ENCODE measurements at places on chromosomes 7 and 10.

- no peak for DNase-seq
Observed at GRCh38 chr7:2404714-2405119, 1.3 kb downstream of the CHST12 start.

GRCh38 chr10:113335592-113335991, 217.3 kb upstream of the HABP2 start:
- DNase-seq: no peak

DNA sequence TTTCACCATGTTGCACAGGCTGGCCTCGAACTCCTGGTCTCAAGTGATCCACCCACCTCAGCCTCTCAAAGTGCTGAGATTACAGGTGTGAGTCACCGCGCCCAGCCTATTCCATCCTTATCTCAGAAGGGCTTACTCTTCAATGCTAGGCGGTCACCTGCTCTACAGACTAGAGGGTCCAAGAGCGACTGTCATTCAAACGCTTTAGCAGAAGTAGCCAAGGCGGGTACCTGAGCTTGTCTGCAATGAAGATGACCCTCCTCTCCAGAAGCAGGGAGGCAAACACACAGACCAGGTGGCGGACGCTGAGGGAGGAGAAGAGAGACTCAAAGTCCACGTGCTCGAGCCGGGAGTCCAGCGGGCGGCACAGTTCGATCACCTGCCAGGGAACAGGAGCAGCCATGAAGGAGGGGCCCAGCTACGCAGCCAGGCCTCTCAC, 65.1 kb upstream of the MKRN1 start:
- DNase-seq: no peak

- peak; percentile 39 for DNase-seq
Observed at GRCh38 chr10:15815242-15815885, 44.9 kb downstream of the MINDY3 start.

GRCh38 chr10:86688398-86688921, 20.1 kb downstream of the LDB3 start:
- DNase-seq: peak; percentile 83

DNA sequence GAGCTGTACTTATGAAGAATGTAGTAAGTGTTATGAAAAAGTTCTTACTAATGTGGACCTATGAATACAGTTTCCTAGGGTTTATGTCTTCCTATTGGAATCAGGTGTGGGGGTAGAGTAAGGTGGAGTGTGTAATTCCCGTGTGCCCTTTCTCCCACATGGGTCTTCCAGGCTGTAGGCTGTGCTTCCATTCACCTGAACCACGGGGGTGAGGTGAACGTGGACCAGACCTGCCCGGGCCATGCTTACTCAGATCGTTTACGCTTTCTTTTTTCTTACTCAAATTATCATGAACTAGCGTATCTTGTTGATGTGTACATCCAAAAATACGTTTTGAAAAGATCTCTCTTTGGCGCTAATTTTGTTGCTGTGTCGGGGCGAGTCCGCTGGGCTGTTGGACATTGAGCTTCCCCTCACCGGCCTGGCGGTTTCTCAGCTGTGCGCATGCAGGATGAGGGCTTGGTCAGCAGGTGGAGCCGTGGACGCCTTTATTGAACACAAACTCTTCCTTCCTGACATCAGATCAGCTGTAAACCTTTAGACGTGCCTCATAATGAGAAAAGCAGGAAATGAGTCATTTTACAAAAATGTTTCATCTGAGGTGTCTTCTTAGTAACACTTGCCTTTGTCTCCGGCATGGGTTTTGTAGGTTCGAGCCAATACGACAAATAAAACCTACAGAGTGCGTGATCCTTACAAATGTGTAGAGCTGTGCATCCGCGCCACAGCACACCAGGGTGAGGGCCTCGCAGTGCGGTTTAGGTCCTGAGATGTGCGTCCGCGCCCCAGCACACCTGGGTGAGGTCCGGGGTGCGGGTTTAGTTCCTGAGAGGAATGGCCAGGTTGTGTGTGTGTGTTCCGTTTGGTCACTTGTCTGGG, 53.8 kb downstream of the WDR37 start:
- DNase-seq: peak; percentile 80

DNA sequence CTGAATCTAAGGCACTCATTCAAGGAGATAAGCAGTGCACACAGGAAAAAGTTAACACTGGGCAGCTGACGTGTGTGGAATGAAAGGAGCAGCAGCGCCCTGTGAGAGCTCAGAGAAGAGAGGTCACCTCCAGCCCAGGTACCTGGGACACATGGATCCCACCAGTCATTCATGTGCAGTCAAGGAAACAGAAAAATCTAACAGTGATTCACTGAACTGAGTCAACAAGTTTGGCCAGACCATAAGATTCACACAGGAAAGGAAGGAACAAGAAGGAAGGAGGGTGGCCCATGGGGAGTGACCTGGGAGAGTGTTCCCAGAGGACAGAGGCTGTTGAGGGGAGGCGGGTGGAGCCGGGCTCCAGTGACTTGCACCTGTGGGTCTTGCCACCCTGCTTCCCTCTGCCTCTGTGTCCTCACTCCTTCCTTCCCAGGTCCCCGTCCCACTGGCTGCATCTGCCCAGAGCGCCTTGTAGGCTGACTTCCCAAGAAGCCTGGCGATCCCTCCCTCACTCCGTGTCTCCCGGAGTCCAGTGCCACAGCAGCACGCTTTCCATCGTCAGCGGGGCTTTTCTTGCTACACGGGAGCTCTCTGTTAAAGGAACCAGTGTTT, 27.7 kb downstream of the RNF32 start:
- no peak for DNase-seq

GRCh38 chr10:65234261-65234660, 1691.6 kb upstream of the LRRTM3 start:
- no peak for DNase-seq

GRCh38 chr10:13268841-13269240, 31.0 kb downstream of the PHYH start:
- peak; percentile 16 for DNase-seq

DNA sequence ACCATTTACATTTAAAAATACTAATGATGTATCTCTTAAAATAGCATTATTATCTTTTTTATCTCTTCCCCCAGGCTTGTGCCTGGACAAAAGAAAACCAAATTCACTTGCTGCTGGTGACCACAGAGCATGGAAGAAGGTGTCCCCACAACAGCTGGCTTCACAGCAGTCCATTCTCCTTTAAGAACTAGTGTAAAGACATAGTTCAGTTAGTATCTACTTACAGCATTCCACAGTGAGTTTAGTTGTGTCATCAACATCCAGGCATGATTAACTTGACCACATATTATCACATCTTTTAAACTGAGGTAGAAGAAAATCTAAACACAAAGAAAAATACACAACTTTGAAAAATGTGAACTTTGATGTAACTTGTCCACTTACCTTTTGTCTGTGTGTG, 55.0 kb downstream of the LRRC17 start:
- DNase-seq: no peak

- DNase-seq: peak; percentile 40
Observed at GRCh38 chr7:55965805-55966421, 1.5 kb downstream of the NIPSNAP2 start.

- DNase-seq: no peak
Observed at GRCh38 chr10:120493411-120494312, 36.6 kb downstream of the PLPP4 start.

- DNase-seq: no peak
Observed at GRCh38 chr10:93818086-93818485, 60.4 kb downstream of the LGI1 start.

DNA sequence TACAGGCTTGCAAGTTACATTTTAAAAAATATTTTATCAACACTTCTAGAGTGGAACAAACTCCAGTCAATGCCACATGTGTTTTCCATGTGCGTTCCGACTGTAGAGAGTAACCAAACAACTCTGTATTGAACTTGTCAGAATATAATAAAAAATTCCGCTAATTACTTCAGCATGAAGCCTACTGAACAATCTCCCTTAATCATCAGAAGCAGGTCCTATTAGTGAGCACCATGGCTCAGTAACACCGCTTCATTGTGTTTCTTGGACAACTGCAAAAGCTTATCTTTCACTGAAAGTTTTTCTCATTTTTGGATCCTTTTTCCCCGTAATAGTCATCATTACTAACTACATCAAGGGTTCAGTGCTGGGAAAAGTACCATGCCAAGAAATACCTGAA, 117.0 kb downstream of the MKX start:
- DNase-seq: peak; percentile 16

DNA sequence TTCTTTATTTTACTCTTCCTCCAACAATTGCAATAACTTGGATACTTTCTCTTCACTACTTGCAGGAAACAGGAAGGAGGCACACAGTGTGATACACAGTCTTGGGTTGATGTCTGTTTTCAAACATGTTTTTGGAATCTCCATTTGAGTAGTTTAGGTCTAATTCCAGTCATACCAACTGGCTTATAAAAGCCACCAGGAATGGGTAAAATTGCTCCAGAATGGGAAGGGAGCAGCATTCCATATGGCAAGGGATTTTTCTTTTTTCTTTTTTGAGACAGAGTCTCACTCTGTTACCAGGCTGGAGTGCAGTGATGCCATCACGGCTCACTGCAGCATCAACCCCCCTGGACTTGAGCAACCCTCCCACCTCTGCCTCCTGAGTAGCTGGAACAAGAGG, 545.1 kb upstream of the GALNT17 start:
- no peak for DNase-seq

GRCh38 chr7:138398857-138399256, 61.2 kb upstream of the TRIM24 start:
- DNase-seq: no peak

GRCh38 chr7:106717955-106718871, 57.3 kb upstream of the CCDC71L start:
- peak; percentile 8 for DNase-seq

GRCh38 chr7:34157137-34157536, 251.8 kb downstream of the BMPER start:
- peak; percentile 14 for DNase-seq

- no peak for DNase-seq
Observed at GRCh38 chr7:16923019-16923418, 41.2 kb upstream of the AGR3 start.

- DNase-seq: no peak
Observed at GRCh38 chr7:129008645-129009414, 46.1 kb downstream of the TNPO3 start.

- no peak for DNase-seq
Observed at GRCh38 chr7:98869027-98869596, 702 bp downstream of the TMEM130 start.

DNA sequence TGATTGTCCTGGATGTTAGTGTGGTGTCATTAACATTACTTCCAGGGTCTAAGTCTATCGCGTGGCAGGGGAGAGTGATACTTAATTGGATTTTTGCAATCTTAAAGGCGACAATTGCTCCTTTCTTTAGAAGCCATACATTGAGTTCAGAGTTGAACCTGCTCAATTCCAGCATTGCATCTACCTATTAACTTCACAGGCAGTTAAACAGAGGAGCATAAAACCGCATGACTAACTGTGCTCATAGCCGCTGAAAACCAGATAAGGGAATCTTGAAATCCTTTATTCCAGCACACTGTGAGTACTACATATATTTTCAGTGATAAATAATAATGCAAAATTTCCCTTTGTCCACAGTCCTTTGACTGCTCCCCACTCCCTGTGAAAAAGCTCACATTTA, 255.3 kb downstream of the STK31 start:
- DNase-seq: no peak

- DNase-seq: no peak
Observed at GRCh38 chr7:157522189-157522588, 185.4 kb downstream of the DNAJB6 start.

DNA sequence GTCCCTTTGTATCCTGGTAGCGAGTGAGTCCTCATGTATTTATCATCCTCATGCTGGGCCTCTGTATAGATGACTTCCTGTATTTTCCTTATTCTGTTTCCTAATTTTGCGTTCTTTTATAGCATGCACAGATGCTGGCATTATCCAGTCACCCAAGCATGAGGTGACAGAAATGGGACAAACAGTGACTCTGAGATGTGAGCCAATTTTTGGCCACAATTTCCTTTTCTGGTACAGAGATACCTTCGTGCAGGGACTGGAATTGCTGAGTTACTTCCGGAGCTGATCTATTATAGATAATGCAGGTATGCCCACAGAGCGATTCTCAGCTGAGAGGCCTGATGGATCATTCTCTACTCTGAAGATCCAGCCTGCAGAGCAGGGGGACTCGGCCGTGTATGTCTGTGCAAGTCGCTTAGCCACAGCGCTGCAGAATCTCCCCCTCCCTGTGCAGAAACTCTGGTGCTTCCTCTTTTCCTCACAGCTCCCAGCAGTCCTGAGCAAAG, 183.1 kb upstream of the PRSS58 start:
- DNase-seq: no peak

DNA sequence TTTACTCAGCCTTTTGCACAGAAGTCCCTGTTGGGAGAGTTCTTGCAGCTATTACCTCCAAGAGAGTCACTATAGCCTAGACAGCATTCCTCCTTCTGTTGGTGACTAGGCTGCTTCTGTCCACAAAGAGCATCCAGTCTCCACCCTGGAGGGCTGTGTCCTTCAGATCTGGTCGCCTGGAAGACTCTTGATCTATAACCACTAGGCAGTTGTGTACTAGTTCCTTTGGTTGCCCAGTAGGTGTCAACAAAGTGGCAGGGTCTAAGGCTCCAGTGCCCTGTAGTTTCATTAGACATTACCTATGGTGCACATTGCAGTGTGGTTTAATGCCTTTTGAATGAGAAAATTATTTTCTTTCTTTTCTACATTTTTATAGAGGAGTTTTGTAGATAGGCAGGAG, 11.3 kb upstream of the AKR1C2 start:
- no peak for DNase-seq

DNA sequence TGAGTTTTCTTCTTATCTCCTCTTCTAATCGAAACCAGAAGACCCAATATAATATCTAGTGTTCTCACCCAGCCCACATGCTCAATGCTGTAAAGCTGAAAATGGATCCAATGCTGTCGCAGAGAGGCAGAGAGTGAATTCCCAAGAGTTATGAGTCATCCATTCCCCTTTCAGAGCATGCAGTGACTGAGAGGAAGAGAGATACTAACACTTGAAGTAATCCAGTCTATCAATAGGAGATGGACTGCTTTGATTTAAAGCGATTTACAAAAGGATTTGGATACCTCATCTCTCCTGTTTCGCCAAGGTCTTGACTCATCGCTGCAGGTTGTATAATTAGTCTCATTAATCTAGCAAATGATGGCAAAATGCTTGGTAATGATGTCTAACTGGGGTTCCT, 41.5 kb upstream of the PRKCQ start:
- DNase-seq: peak; percentile 27

DNA sequence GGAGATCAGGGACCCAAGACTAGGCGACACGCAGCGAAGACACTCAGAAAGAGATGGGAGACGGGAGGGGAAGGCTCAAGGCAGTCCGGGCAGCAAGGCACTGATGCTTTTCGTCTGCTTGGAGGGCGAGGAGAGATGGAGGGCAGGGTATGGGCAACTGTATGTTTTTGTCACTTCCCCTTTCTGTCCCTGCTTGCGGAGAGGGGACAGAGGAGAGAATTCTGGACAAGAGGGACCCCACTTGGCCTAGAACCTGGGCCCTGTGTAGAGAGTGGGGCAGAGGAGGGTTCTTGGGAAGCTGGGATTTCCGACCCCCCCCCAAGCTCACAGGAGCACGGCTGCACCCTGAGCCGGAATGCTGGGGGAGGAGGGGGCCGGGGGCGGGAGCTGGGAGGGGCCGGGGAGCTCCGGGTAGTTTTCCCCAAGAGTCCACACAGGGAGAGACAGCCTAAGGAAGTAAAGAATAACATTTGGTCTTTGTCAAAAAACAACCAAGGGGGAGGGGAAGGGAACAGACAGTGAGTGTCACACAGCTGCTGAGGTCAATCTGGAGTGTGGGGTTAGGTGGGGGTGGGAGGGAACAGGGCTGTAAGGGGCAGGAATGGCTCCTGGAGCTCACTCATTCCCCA, 1.8 kb downstream of the LRCH4 start:
- DNase-seq: peak; percentile 77

GRCh38 chr7:7125963-7126362, 56.4 kb upstream of the C1GALT1 start:
- DNase-seq: no peak

GRCh38 chr10:12822126-12822892, 179.2 kb downstream of the CCDC3 start:
- no peak for DNase-seq

GRCh38 chr7:90483251-90483650, 13.8 kb downstream of the PTTG1IP2 start:
- no peak for DNase-seq
